ENCODE measurements at places on chromosomes 3 and 15.

GRCh38 chr3:46146021-46146420 lies 62.1 kb downstream of the CCR1 start:
- no peak for DNase-seq

- peak; percentile 16 for DNase-seq
Observed at GRCh38 chr15:92155934-92156333, 237.7 kb upstream of the ST8SIA2 start.

- peak; percentile 94 for DNase-seq
Observed at GRCh38 chr15:93028632-93029213, 60.3 kb downstream of the RGMA start.

GRCh38 chr3:45126730-45127129 lies 19.4 kb downstream of the CDCP1 start:
- no peak for DNase-seq

- DNase-seq = peak; percentile 69
Observed at GRCh38 chr15:89690276-89691218, at the start of the genes PEX11A and WDR93. Gene PEX11A (minus strand): TSS chr15:89690754. CDS start chr15:89690632, 122 bp downstream. Gene WDR93 (plus strand): TSS chr15:89690811. CDS start chr15:89701747, 10,936 bp downstream.

DNA sequence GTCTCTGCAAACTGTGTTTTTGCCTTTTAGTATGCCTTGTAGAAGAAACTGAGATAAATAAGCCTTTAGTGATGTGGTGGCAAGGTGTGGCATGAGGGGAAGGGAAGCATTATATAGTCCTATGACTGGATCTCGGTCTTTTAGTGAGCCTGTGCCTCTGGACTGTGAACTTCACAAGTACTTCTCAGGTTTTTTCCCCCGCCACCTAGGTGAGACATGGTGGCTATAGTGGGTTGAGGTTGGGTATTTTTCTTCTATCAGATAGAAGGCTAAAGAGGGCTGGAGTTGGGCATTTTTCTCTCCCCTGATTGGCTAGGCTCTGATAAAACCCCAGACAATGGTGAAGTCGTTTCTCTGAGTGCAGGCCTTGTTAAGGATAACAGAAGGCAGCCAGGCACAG lies 38.7 kb upstream of the ZFAND6 start:
- DNase-seq = peak; percentile 1

GRCh38 chr3:102866845-102867244 lies 432.0 kb downstream of the ZPLD1 start:
- no peak for DNase-seq

- DNase-seq = no peak
Observed at GRCh38 chr15:38518084-38518483, 46.5 kb downstream of the RASGRP1 start.

DNA sequence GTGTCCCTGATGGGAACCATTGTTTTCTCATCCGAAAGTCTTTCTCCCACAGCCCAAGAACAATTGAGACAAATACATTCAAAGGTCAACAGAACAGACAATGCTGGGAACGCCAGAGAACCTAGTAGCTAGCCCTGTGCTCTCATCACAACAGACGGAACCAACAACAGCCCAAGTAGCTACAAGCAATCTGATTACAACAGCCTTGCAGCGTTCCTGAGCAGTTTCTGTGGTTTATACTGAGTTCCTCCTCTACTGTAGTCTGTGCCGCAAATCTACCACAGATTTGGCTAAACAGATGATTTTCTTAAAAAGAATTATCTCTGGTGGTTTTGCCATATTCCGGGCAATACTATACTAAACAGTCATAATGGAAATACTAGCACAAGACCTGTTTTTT lies 435.6 kb downstream of the MECOM start:
- no peak for DNase-seq

DNA sequence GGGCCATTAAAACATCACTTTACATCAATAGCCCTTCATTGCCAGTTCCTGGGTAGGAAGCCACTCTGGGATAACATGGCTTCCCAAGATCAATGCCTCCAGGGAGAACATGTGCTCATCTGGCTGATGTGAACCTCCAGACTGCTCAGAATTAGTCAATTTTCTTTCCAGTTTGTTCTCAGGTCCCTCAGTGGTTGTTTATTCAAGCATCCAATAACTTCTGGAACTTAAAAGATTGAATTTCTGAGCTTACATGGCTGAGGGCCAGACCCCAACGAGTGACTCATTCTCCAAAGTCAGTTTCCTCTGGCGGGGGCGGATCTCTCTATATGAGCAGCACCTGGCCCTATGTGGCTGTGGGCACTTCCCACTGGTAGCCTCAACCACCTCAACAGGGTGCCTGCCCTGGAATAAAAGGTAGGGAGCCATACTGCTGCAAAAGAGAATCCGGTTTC lies 34.0 kb downstream of the LYZL4 start:
- no peak for DNase-seq

- no peak for DNase-seq
Observed at GRCh38 chr15:92683511-92683834, 27.9 kb upstream of the FAM174B start.

- DNase-seq = peak; percentile 75
Observed at GRCh38 chr15:50051811-50052419, 67.1 kb downstream of the ATP8B4 start.

- no peak for DNase-seq
Observed at GRCh38 chr3:186381424-186382216, 19.6 kb upstream of the DGKG start.

- no peak for DNase-seq
Observed at GRCh38 chr3:131901686-131902085, 133.1 kb downstream of the CPNE4 start.

- DNase-seq = no peak
Observed at GRCh38 chr15:83396101-83396500, 51.0 kb upstream of the SH3GL3 start.

DNA sequence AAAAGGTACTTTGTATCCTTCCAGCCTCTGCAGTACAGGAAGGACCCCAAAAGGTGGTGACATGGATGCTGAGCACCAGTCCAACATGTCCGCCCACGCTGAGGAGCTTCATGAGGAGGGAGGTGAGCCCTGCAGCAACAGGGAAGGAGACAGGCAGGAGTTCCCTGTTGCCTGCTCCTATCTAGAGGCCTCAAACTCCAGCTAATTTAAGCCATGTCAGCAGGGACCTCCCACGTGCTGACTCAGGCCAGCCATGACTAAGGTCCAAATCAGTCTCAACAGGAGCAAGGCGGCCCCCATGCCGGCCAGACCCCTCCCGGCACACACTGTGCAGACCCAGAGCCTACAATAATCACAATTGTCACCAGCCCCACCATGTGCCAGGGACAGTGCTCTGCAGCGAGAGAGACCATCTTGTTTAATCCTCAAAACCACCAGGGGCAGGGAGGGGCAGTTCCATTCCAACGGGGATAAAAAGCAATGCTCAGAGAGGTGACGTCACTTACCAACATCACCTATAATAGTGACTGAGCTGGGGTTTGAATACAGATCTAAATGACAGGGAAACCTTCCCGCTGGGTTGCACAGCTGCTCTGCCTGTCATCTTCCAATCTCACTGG lies 54.5 kb upstream of the GATA2 start:
- DNase-seq = peak; percentile 49

DNA sequence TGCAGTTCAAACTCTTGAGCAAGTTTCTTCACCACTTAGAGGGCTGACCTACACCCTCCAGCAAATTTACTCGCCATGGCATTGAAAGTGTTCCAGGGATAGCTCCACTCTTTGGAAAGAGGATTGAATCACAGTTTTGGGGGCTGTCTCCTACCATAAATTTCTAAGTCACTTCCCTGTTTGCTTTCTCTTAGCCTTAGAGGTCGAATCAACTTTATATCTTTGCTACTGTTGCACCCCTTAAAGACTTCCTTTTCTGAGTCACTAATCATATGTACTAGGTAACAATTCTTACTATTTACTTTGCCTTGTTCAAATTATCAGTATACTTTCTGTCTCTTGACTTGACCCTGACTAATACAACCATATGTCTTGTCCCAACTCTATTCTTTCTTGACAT lies 1151.8 kb upstream of the ALCAM start:
- DNase-seq = no peak

- no peak for DNase-seq
Observed at GRCh38 chr3:29486096-29486495, 205.2 kb downstream of the RBMS3 start.

- no peak for DNase-seq
Observed at GRCh38 chr3:28718074-28718849, 369.6 kb upstream of the AZI2 start.

- DNase-seq = peak; percentile 43
Observed at GRCh38 chr3:43036621-43037423, 57.7 kb downstream of the GASK1A start.

GRCh38 chr15:29681946-29682345 lies 140.3 kb downstream of the TJP1 start:
- DNase-seq = no peak

DNA sequence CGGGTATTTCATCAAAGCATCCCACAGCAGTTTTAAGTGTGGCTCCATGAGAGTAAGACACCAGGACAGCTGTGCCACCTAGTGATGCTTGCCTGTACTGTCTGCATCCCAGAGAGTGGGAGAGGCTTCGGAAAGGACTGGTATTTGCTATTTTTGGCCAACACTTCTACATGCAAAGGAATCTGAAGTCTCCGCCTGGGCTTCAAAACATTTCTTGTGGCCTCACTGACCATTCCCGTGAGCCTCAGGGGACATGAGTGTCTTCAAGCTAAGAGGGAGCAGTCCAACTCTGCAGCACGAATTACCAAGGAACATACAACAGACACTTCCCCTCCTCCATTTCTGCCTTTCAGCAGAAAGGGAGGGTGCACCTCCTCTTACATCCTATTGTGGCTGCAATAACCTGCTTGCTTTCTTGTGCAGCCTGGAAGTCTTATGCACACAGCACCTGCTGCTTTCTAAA lies 177.5 kb downstream of the RORA start:
- no peak for DNase-seq

GRCh38 chr15:89138999-89139612 lies 50.9 kb downstream of the ABHD2 start:
- no peak for DNase-seq

- no peak for DNase-seq
Observed at GRCh38 chr15:92323525-92323924, 70.2 kb upstream of the ST8SIA2 start.

DNA sequence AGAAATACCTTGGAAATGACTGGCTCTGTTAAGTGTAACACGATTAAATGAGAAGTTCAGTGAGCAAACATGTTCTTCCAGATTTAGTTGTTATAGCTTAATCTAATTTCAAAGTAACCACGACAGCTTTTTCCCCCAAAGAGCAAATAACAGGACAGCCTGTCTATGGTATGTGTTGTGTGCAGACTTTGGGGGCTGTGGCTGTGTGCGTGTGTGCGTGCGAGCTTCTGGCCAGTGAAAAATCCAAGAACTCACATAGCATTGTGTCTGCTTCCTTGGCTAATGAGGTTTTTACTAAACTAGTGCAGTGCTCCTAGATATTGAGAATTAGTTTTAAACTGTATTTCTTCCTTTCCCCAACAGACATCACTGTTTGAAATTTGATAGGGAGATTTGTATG lies 167.1 kb downstream of the CACNA1D start:
- DNase-seq = no peak

- DNase-seq = no peak
Observed at GRCh38 chr3:130490241-130490640, 26.7 kb upstream of the COL6A6 start.

DNA sequence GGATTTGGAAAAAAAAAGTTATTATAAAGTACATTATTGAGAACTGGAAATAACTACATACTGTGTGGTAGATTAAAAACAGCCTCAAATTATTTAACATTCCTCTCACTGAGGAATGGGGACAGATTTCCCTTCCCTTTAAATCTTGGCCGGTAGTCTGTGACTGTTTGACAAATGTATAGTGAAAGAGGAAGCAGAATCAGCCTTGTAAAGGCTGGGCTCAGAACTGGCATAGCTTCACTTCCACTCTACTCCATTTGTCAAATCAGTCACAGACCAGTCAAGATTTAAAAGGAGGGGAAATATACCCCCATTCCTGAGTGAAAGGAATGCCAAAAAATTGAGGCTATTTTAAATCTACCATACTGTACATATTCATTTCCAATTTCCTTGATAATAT lies 18.2 kb upstream of the B4GALT4 start:
- DNase-seq = no peak

DNA sequence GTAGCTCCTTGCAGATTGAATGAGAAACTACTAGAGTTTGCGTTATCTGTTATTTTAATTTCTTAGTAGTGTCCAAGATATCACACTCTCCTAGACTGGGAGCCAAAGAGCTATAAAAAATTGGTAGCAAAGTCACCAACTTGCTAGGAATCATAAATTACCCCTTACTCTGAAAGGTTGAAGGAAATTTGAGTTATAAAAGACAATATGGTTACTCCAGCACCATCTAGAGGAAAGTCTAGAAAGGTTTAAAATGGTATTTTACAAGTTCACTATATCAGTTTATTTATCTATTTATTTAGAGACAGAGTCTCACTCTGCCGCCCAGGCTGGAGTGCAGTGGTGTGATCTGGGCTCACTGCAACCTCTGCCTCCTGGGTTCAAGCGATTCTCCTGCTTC lies 121.6 kb downstream of the RBPMS2 start:
- no peak for DNase-seq

DNA sequence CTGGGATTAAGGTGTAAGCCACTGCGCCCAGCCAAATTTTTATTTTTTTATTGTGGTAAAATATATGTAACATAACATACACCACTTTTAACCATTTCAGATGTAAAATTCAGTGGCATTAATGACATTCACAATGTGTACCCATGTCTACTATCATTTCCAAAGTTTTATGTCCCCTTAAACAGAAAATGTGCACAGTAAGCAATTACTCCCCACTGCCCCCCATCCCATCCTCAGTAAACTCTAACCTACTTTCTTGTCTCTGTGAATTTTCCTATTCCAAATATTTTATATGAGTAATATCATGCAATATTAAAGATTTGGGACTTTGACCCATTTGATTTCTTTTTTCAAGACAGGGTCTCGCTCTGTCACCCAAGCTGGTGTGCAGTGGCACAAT lies 14.6 kb upstream of the PRRT3 start:
- DNase-seq = no peak

GRCh38 chr3:31456373-31456772 lies 76.4 kb upstream of the STT3B start:
- DNase-seq = no peak

DNA sequence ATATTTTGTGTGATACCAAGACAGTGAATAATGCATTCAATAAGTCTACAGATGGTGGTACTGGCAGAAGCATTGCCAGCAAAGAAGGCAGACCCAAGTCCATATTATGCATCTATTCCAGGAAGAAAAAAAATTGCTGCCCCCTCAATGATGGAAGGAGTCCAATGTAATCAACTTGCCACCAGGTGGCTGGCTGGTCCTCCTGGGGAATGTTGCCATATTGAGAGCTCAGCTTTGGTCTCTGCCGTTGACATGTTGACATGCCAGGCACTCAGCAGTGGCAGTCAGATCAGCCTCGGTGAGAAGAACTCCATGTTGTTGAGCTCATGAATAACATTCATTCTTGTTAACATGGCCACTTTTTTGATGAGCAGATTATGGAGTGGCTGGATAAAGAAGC lies 298.5 kb downstream of the IGSF11 start:
- DNase-seq = no peak

GRCh38 chr3:184619369-184619768 lies 57.8 kb downstream of the EPHB3 start:
- no peak for DNase-seq

- DNase-seq = no peak
Observed at GRCh38 chr3:127710155-127710941, 37.6 kb downstream of the ABTB1 start.
